Stimulated activated CD4-positive, alpha-beta T cell treated with anti-CD3 and anti-CD28 coated beads, TNF-alpha, amount 100 ng/mL, for 48 hours (primary cell): ENCODE measurements at places on chromosomes 5 and 9.

DNA sequence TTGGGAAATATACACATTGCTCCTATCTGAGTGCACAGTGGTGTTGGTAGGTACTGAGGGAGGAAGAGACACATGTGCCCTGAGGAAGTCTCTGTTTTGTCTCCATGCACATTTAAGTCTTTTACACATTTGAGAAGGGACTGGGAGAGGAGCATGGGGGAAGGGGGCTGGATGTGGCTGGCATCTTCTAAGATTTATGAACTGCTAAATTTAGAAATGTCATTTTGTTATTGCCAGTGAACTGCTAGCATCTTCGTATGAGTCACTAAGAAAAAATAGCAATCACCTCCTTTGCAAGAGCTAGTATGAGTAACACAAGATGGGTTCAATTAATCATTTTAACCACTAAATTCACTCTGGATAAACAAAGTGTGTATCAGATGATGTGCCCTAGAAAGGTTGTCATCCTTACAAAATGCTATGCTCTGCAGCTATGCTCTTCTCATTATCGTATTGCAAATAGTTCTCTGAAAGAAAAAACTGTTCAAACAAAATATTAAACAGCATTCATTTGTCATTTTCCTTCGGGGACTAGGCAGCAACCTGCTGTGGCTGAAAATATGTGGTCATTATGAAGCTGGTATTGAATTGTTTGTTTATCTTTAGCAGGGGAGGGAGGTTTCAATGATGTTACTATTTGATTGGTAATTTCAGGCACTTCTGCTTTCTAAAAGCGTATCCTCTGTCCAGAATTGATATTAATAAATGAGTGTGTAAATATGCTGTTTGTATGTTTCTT lies 236.5 kb downstream of the DMRTA1 start:
- no peak for DNase-seq

GRCh38 chr5:167460449-167461020 lies 830.9 kb upstream of the WWC1 start:
- no peak for DNase-seq

DNA sequence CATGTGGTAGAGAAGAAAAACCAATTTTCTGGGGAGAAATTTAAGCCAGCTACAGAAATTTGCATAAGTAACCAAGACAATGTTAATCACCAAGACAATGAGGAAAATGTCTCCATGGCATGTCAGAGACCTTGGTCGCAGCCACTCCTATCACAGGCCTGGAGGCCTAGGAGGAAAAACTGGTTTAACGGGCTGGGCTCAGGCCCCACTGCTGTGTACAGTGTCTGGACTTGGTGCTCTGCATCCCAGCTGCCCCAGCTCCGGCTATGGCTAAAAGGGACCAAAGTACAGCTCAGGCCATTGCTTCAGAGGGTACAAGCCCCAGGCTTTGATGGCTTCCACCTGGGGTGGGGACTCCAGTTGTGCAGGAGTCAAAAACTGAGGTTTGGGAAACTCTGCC lies 1075.1 kb upstream of the CDH18 start:
- no peak for DNase-seq

GRCh38 chr9:26313108-26313507 lies 579.5 kb downstream of the CAAP1 start:
- no peak for DNase-seq

GRCh38 chr9:19331877-19332276 lies 48.2 kb downstream of the RPS6 start:
- no peak for DNase-seq
